PC-9 (cell line): ENCODE measurements at places on chromosomes 4 and X. TPM values are rescaled to one million over a fixed set of nuclear protein-coding genes. Genes with fewer than 3 reads are reported as not detected.

DNA sequence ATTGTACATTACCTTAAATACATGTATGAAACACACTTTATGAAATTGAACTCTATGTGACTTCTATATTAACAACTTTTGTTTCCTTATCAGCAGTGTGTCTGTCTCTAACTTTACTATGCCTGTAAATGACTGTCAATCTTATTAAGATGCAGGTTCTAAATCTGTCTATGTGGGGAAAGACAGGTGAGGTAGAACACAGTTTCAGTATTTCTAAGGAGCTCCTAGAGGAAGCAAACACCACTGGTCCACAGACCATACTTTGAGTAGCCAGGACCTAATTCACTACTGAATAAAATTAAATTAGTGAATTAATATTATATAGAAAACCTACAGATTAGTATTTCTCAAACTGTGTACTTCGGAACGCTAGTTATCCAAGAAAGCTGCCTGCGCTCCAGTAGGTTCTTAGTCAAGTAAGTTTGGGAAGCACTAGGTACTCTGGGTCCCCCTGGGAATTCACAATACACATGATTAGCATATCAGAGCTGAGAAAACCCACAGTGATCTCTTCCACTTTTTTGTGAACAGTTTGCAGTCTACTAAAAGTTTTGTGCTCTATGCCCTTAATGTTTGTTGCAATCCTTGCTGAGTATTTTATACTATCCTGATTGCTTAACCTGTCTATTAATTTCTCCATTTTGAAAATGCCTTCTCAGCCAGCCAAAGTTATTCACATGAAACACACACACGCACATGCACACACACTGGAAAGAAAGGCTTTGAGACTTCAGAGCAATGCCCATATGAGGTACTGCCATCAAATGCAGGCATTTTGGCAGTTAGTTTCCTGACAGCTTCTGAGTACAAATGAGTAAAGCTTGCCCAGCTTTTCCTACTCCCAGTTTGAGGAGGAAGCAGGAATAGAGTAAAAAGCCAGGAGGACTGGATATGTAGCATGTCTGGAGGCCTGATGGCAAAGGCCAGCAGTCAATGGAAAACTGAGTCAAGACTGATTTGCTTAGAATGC is 133.6 kb upstream of the CPEB2 start:
- no peak overlapping the region for H3K4me3 ChIP-seq
- H3K27me3 ChIP-seq, result no peaks in the 10 kb centered on the region
- H3K36me3 ChIP-seq, result no peaks in the 10 kb centered on the region
- H3K4me1 ChIP-seq, result no peaks in the 10 kb centered on the region
- no peak for DNase-seq

DNA sequence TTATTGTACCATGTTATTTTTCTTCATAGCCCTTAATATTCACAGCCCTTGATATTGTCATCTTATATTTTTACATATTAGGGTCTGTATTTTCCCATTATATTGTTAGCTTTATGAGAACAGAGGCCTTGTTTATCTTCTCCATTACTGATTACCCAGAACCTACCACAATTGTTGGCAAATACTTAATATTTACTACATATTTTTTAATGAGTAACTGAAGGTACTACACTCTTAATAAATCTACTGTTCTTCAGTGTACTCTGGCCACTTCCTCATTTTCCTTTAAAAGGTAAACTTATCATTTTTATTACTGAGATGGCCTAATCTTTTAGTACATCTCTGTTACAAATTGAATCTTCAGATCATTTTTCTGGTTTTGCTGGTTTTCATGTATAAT is 133.5 kb downstream of the COL4A5 start:
- no peaks in the 10 kb centered on the region for H3K36me3 ChIP-seq
- H3K4me3 ChIP-seq, result no peak overlapping the region
- no peaks in the 10 kb centered on the region for H3K4me1 ChIP-seq
- DNase-seq, result no peak
- H3K27me3 ChIP-seq, result no peaks in the 10 kb centered on the region
- no peak overlapping the region for H3K27ac ChIP-seq

DNA sequence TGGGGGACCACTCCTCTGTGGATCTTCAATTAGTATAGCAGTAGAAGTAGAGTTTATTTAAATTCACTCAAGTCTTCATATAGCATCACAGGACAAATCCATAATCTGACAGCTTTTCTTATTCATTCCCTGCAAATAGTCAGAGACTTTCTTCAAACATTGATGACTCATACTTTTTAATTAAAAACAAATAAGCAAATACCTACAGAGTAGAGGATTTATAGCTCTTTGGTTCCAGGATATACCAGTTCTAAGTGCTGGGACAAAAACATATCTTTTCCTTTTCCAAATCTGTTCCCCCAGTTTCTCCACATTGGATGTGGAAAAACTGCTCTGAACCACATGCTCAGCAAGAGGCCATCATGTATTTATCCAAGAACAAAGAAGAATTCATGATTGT is 24.1 kb downstream of the EMCN start:
- no peak overlapping the region for H3K4me3 ChIP-seq
- no peaks in the 10 kb centered on the region for H3K36me3 ChIP-seq
- no peak for DNase-seq
- H3K27ac ChIP-seq, result no peak overlapping the region
- no peaks in the 10 kb centered on the region for H3K27me3 ChIP-seq

DNA sequence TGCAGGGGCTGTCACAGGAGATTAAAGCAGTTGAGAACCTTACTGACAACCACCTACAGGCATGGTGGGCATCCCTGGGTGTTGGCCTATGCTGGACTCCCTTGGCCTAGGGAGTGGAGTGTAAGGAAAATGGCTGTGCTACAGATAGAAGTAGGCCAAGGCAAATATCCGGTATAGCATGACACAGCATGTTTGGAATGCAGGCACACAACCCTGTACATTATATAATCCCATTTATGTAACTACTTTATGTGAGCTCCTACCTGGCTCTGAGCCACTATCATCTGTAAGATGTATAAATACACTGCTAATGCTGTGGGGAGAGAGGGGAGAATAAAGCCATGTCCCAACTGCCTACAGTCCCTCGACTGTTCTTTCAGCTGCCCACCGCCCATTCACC is 38.7 kb upstream of the KCTD8 start:
- no peaks in the 10 kb centered on the region for H3K4me1 ChIP-seq
- DNase-seq, result no peak
- no peak overlapping the region for H3K27ac ChIP-seq
- no peaks in the 10 kb centered on the region for H3K27me3 ChIP-seq

DNA sequence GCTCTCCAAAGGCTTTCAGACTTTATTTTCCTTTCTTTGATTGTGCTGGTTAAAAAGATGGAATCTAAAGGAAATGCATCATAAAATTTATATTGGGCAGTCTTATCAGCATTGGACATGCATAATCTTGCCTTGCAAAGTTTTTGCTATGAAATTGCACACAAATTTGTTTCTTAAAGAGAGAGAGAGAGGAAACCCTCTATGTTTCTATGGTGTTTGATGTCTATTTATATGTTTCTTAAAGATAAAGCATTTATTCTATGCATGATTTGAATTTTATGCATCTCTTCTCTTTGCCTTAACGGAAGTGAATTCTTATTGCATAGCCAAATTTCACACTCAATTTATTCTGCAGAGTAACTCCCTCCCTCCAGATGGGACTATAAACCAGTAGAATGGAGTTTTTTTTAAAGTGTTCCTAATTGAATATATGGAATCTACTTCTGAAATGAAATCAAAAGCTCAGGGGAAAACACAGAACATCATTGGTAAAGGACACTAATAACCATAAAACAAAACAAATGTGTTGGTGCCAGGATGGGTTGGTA is 83.5 kb upstream of the PPARGC1A start:
- H3K27me3 ChIP-seq, result no peaks in the 10 kb centered on the region
- no peaks in the 10 kb centered on the region for H3K36me3 ChIP-seq
- DNase-seq, result no peak
- no peak overlapping the region for H3K4me3 ChIP-seq

GRCh38 chr4:95847908-95848460 is 8.1 kb downstream of the PDHA2 start:
- no peak overlapping the region for H3K27ac ChIP-seq
- no peaks in the 10 kb centered on the region for H3K36me3 ChIP-seq
- H3K27me3 ChIP-seq, result no peaks in the 10 kb centered on the region
- H3K4me1 ChIP-seq, result no peaks in the 10 kb centered on the region

GRCh38 chr4:183314806-183315205 is 5.3 kb downstream of the CLDN22 start:
- no peaks in the 10 kb centered on the region for H3K27me3 ChIP-seq
- no peak for DNase-seq
- no peaks in the 10 kb centered on the region for H3K4me1 ChIP-seq
- H3K27ac ChIP-seq, result no peak overlapping the region

DNA sequence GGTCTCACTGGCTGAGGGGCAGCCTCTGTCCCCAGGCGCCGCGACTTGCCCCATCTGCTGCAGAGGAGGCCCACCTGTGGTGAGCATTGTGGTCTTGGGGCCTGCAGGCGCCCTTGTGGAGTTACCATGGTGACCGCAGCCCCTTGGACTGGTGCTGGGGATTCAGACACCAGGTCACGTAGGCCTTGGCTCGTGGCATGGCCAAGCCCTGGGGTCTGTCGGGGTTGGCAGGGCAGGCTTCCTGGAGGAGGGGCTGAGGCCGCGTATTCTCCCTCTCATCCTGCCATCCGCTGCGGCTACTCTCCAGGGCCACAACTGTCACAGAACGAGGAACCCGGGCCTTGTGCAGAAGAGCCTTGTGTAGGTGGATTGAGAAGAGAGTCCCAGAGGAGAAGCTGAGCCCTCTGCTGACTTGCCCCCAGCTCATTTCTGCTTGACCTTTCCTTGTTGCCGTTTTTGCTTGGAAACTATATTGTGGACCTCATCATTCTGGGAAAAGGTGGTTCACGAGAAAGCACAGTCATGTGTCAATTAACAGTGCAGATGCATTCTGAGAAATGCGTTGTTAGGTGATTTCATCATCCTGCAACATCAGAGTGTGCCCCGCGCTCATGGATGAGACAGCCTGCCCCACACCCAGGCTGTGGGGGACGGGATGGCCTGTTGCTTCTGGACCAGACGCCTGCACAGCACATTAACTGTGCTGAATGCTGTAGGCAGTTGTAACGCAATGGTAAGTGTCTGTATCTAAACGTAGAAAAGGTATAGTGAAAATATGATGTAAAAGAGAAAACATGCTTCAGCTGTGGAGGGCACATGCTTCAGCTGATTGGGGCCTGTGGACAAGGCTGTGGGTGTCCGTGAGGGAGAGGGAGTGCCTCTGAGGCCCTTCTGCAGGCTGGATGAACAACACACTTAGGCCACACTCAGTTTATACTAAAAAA is 38.5 kb downstream of the TRMT44 start:
- no peak overlapping the region for H3K4me3 ChIP-seq
- DNase-seq, result no peak

DNA sequence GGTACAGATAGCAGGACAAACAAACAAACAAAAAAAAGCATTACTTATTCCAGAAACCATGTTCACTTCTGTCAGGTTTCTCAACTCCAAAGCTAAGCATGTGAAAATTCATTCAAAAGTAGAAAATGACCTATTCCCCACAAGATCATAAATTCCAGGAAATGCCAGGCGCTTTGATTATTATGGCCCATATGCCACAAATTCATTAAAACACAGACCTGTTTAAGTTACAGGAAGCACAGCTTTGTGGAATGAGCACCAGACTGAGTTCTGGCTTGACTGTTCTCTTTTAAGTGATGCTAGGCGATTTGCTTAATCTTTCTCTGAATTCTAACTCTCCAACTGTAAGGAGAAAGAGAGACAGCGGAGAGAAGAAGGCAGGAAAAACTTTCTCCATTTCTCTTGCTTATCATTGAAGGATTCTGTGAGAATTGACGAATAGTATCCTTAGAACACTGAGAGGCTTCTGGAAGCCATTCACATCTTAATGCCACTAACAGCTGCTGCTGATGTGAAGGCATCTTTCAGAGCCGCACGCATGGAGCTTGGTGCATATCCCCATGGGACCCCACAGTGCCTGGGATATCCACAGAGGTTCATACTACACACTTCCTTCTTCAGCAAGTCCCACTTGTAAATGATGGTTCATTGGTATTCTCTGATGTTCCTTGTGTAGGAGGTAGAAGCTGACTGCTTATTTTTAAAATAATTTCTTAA is 138.0 kb downstream of the ZNF674 start:
- no peaks in the 10 kb centered on the region for H3K27me3 ChIP-seq
- no peaks in the 10 kb centered on the region for H3K4me1 ChIP-seq
- no peak for DNase-seq
- no peaks in the 10 kb centered on the region for H3K36me3 ChIP-seq
- no peak overlapping the region for H3K27ac ChIP-seq

DNA sequence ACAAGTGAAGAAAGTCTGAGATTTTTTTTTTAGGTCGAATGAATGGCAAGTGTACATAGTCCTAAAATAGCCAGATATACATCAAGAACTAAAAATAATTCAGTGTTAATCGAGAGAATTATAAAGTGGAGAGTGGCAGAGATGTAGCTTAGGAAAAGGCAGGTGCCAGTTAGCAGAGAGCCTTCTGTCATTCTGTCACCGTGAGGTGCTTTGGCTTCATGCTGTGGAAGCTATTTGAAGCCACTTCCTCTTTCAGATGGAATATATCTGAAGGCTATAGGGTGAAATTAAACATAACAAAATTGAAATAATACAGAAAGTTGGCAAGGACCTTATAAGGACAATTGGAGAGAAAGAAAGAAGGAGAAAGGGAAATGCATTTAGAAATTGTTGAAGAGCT is 756.3 kb downstream of the CCSER1 start:
- H3K27ac ChIP-seq, result no peak overlapping the region
- no peak for DNase-seq
- H3K4me1 ChIP-seq, result no peaks in the 10 kb centered on the region
- H3K36me3 ChIP-seq, result no peaks in the 10 kb centered on the region
- H3K27me3 ChIP-seq, result no peaks in the 10 kb centered on the region

GRCh38 chr4:146458594-146458993 is 63.1 kb downstream of the SLC10A7 start:
- DNase-seq, result no peak
- H3K4me1 ChIP-seq, result no peaks in the 10 kb centered on the region
- H3K27me3 ChIP-seq, result no peaks in the 10 kb centered on the region
- H3K4me3 ChIP-seq, result no peak overlapping the region

DNA sequence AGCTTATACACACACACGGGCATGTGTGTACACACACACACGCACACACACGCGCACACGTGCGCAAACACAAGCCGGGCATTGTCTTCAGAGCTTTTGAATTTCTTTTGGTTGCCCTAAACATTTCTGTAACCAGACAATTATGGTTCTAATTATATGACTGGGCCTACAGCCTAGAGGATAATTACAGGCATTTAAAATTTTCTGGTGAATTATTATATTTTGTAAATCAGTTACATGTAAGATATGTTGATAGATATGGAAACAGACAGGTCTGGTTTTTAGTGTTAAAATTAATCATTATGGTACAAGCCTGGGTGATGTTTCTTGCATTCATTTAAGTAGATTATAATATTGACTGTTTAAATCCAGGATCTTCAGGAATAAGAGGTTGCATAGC is 1120.5 kb downstream of the ADGRL3 start:
- no peaks in the 10 kb centered on the region for H3K4me1 ChIP-seq
- no peak overlapping the region for H3K27ac ChIP-seq
- no peak overlapping the region for H3K4me3 ChIP-seq
- H3K36me3 ChIP-seq, result no peaks in the 10 kb centered on the region
- H3K27me3 ChIP-seq, result no peaks in the 10 kb centered on the region

GRCh38 chr4:78742300-78742699 is 33.9 kb upstream of the BMP2K start:
- no peak overlapping the region for H3K4me3 ChIP-seq
- H3K27ac ChIP-seq, result no peak overlapping the region
- H3K36me3 ChIP-seq, result no peaks in the 10 kb centered on the region
- no peak for DNase-seq
- H3K4me1 ChIP-seq, result no peaks in the 10 kb centered on the region
- no peaks in the 10 kb centered on the region for H3K27me3 ChIP-seq

FGFRL1 gene
- total RNA-seq, result 59.5 and 61.6 TPM in 2 replicates

HTN3 gene
- not detected in 2 replicates for total RNA-seq

OTC gene
- not detected in 2 replicates for total RNA-seq

ADGRL3 gene
- 0.90 and 1.6 TPM in 2 replicates for total RNA-seq

TLR10 gene
- total RNA-seq, result not detected in 2 replicates

MAGEA2B gene
- total RNA-seq, result 30.1 and 35.3 TPM in 2 replicates
